Metanephros (tissue), 2 donors: ENCODE measurements at places on chromosomes 4 and X. TPM values are rescaled to one million over a fixed set of nuclear protein-coding genes. Genes with fewer than 3 reads are reported as not detected.

RTL9 gene
- 0.18 TPM for total RNA-seq

CABS1 gene
- total RNA-seq, result not detected

BBS12 gene
- total RNA-seq, result 10.4 TPM

CXCL1 gene
- 5.9 TPM for total RNA-seq

MAGEA11 gene
- not detected for total RNA-seq

PLK4 gene
- total RNA-seq, result 16.9 TPM

GATA1 gene
- total RNA-seq, result 0.58 TPM

HTN1 gene
- total RNA-seq, result not detected

GJB1 gene
- 15.1 TPM for total RNA-seq
